ENCODE measurements at places on chromosomes 4 and X.

GRCh38 chr4:1449475-1449832 lies 43.2 kb upstream of the NKX1-1 start:
- no peak for DNase-seq

DNA sequence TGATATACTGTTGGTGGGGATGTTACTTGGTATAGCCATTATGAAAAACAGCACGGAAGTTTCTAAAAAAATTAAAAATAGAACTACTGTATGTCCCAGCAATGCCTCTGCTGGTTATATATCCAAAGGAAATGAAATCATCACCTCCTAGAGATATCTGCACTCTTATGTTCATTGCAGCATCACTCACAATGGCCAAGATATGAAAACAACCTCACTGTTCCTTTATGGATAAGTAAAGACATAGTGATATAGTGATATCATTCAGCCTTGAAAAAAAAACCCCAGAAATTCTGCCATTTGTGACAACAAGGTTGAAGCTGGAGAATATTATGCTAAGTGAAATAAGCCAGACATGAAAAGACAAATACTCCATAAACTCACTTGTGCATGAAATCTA lies 543.8 kb upstream of the SLIT2 start:
- DNase-seq: no peak

GRCh38 chrX:154074199-154074598 lies 23.3 kb downstream of the MECP2 start:
- no peak for DNase-seq

DNA sequence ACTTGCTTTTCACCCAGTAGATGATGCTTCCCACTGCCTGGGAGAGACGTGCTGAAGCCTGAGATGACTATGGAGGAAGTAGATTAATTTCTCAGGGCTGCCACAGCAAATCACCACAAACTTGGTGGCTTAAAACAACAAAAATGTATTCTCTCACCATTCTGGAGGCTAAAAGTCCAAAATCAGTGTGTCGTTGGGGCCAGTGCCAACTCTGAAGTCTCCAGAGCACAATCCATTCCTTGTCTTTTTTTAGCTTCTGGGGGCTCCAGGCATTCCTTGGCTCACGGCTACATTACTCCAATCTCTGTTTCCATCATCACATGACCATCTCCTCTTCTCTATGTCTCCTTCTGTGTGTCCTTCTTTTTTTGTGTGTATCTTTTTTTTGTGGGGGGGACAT lies 105.8 kb upstream of the C1QTNF7 start:
- DNase-seq: no peak

DNA sequence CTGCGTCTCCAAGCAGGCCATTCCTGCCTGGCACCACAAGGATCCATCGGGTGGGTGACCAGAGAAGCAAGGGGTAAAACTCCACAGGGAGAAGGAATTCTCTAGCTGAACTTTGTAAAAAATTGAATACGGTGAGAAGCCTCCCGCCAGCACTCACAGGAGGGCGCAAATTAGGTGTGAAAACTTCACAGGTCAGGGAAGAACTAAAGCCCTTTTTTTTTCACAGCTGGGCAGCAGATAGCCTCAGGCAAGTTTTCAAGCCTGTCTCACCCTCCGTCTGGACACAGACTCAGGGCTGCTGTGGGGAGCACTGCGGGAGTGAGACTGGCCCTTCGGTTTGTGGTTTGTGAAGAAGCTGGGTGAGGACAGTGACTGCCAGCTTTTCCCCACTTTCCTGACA lies 224.1 kb upstream of the FGF16 start:
- DNase-seq: no peak

GRCh38 chr4:52755426-52755825 lies 4.2 kb upstream of the ERVMER34-1 start:
- no peak for DNase-seq

GRCh38 chr4:83455281-83456183 lies at the start of the genes HELQ and MRPS18C:
HELQ (minus strand) TSS chr4:83455823; CDS start chr4:83455693, 130 bp downstream.
MRPS18C (plus strand) TSS chr4:83456058; CDS start chr4:83456078, 20 bp downstream.
- DNase-seq: peak; percentile 73

- no peak for DNase-seq
These were observed 2.9 kb upstream of the EIF1AX start for GRCh38 chrX:20144491-20144890.

DNA sequence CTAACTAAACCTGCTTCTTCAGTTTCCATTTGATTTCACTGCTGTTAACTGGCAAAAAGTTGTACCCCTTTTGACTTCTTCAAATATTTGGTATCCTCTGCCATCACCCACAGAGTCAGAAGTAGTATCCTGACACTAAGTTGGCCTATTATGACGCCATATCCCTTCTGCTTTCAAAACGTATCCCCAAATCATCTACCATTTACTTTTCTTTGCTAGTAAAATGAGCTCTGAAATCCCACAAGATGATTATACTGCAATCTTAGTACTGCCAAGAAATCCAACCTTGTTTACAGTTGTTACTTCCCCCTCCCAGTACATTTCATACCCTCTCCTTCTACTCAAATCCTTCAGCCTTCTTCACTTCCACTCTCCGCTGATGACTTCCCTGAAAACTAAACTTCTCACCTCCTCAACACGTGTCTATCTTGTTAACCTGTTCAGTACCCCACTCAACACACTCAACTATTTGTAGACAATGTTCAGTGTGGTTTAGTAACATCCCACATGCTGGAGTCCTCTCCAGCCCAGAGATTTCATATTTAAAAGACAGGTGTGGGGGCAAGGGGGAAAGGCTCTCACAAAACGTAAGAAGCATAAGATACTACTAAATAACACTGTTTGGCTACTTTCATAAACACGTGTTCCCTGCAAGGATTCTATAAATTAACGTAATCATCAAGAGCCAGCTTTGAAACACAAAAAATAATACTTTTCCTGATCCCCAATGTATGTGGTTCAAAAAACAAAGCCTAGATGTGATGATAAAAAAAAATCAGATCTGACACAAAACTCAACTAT lies 1.3 kb downstream of the NAF1 start:
- DNase-seq: no peak

GRCh38 chrX:8688776-8689175 lies 43.2 kb downstream of the ANOS1 start:
- no peak for DNase-seq

GRCh38 chrX:19555683-19556082 lies 40.4 kb upstream of the MAP3K15 start:
- no peak for DNase-seq

- no peak for DNase-seq
These were observed 143.6 kb downstream of the ZAR1 start for GRCh38 chr4:48633657-48634056.

DNA sequence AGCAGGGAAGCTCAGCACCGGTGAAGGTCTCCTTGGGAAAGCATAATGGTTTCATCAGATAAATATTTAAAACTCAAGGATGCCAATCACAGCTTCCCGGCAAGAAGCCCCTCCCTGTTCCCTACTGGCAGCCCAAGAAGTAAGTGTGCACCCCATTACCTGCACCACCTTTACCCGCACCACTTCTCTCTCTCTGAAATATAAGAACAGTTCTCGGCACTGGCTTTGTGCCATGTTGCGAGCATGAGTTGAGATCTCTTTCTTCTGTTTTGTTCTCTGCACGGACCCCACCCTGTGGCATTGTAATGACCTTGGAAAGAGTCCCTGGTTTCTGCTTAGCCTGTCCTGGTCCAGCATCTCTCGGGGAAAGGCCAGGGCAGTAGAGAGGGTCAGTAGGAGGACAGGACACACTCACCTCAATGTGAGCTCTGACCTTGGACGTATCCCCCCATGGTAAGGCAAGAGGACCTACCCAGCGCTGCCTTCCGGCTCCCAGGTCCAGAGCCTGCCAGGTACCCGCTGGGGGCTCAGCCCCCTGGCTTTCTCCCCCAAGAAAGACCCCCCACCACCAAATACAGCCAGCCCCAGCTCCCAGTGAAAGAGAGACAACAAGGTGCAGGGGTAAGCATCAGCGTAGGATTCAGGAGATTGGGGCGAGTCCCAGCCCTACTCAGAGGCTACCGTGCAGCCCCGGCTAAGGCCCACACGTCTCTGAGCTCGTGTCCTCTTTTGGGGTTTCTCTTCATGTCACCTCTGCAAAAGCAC lies 80.7 kb downstream of the PSAPL1 start:
- DNase-seq: no peak

DNA sequence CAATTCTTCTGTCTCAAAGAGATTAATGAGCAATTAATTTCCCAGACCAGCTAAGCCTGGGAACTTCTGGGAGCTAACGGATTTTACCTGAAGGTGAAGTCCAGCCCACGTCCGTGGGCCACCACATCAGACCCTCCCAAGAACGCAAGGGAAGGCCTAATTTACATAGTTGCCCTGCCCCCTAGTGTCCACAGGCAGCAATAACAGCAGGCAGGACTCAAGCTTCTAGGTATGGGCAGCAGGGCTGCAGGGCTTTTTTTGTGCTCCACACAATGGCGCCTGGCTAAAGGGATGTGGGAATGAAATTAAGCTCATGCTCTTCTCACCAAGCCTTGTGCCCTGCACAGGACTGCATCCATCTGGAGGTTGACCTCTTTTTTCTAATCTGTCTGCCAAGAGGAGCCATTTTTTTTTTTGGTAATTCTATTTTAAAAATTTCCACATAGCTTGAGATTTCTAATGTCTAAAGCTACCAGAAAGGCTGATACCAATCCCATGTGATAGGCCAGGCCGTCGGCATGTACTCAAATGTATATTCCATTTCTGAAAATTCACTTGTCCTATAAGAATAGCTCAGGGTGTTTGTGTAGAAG lies 111.9 kb upstream of the TMEM164 start:
- DNase-seq: no peak

GRCh38 chr4:144701683-144702233 lies 55.8 kb downstream of the HHIP start:
- no peak for DNase-seq

DNA sequence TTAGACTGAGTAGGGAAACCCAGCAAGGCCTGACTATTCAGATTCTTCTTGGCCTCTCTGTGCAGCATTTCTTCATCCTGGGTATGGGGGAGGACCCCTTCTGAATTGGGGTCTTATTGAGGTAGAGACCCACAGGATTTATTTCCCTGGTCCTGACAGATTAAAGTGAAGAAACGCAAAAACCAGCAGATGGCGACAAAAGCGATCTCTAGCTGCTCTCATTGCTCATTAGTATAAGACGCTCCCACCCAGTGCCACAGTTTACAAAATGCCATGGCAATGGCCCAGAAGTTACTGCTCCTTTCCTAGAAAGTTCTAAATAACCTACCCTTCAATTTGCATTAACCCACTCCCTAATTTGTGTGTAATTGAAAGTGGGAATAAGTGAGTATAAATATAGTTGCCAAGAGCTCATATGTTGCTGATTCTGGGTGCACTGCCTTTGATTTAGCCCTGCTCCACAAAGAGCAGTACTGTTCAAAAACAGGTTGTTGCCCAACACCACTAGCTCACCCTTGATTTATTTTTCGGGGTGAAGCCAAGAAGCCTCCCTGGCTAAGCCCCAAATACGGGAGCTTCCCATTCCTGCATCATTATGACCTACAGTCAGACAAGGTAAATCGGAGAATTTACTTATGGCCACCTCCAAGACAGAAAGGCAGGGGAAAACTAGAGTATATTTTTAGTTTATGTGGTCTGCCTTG lies 3.7 kb upstream of the BEX4 start:
- no peak for DNase-seq

DNA sequence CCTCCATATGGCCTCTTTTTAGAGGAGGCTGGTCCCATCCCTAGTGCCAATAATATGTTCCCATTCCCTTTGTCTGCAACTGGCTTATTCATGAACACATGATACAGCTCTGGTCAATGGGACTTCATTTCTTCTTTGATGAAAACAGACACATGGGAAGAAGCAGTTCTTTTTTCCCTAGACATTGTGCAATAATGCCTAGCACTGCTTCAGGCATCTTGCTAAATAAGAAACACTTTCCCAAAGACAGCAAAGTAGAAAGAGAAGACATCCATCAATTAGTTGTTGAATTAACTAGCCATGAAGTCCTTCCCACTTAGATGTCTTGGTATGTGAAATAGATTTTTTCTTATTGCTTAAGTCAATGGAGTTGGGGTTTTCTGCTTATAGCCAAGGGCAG lies 40.1 kb upstream of the TRPC3 start:
- no peak for DNase-seq

GRCh38 chrX:154469880-154470279 lies 9.2 kb downstream of the LAGE3 start:
- DNase-seq: no peak

DNA sequence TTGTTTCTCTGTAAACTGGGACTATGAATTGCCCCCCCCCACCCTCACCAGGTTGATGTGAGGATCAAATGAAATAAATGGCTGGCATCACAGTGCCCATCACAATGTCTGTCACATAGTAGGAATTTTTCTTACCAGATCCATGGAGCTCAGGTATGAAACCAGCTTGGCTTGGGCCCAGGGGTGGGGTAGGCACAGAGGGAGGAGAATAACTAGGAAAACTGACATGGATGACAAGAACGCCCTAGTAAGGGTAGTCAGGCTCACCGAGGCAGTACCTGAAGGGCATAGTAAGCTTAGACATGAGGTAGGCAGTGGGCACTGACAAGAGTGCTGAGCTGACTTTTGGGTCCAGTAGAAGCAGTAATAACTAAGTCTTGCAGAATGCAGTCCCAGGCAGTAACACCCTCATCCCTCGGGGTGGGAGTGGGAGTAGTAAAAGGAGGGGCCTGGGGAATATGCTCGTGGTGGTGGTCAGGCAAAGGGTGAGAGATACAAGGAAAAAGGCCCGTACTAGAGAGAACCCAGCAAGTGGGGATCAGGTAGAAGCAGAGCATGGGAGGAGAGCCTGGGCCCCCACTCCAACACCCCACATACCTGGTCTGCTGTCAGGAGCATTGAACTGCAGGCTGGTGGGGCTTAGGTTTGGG lies 155.9 kb upstream of the PJA1 start:
- DNase-seq: no peak

DNA sequence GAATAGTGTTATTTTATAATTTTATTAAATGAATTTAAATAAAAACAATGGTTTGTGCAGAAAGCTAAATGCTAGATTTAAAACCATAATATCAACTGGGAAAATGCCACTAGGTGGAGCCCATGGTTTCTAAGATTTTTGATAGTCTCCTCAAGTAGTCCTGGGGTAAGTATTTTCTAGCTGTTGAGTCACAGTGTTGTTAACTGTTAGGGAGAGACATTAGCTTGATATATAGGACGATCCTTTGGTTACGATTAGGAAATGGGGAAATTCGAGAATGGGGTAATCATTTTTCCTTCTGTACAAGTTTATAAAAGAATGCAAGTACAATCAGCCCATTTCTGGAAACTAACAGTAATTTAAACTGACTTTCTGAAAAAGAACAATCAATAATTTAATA lies 378.4 kb downstream of the ANKRD50 start:
- DNase-seq: no peak

GRCh38 chr4:71287305-71287704 lies 51.5 kb upstream of the SLC4A4 start:
- no peak for DNase-seq

DNA sequence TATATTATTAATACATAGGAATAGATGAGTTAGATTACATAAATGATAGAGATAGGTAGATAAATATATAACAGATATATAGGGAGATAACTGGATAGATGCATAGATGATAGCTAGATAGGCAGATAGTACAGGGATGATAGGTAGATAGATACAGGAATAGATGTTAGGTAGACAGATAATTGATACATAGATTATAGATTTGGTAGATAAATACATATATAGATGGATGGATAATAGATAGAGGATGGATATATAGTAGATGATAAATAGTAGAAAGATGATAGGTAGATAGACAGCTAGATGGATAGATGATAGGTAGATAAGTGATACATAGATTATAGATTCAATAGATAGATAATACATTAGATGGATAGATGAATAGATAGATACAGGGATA lies 283.6 kb downstream of the SHOX start:
- no peak for DNase-seq

Measured in GM12892 (cell line).